ENCODE measurements at places on chromosomes 5 and 9. TPM values are rescaled to one million over a fixed set of nuclear protein-coding genes. Genes with fewer than 3 reads are reported as not detected.

The CDC23 gene
- 110 TPM for polyA plus RNA-seq

The PDE8B gene
- 21.6 TPM for polyA plus RNA-seq

The IL9 gene
- polyA plus RNA-seq, result not detected

The NMUR2 gene
- polyA plus RNA-seq, result not detected

The CATSPER3 gene
- polyA plus RNA-seq, result not detected

The ANKRD31 gene
- 0.42 TPM for polyA plus RNA-seq

The P4HA2 gene
- polyA plus RNA-seq, result 9.4 TPM

The TIMD4 gene
- polyA plus RNA-seq, result not detected

The LCN15 gene
- polyA plus RNA-seq, result not detected

The BRINP1 gene
- polyA plus RNA-seq, result 38.1 TPM

The MEIKIN gene
- polyA plus RNA-seq, result 0.85 TPM

The NCS1 gene
- polyA plus RNA-seq, result 25.8 TPM

The CCNI2 gene
- polyA plus RNA-seq, result 152 TPM

The OGN gene
- 13.1 TPM for polyA plus RNA-seq

The ERCC8 gene
- 5.7 TPM for polyA plus RNA-seq

The PCDHA5 gene
- polyA plus RNA-seq, result 6.3 TPM

The RNF14 gene
- polyA plus RNA-seq, result 96.9 TPM

The CCDC192 gene
- not detected for polyA plus RNA-seq
